Activated naive CD4-positive, alpha-beta T cell treated with anti-CD3 and anti-CD28 coated beads, Interleukin-2, amount 10 ng/mL, durations not matched to agents 7 days and 5 days (primary cell): ENCODE measurements at places on chromosomes 1 and 21.

GRCh38 chr1:7931446-7931812 lies 9.2 kb downstream of the TNFRSF9 start:
- no peak for DNase-seq

DNA sequence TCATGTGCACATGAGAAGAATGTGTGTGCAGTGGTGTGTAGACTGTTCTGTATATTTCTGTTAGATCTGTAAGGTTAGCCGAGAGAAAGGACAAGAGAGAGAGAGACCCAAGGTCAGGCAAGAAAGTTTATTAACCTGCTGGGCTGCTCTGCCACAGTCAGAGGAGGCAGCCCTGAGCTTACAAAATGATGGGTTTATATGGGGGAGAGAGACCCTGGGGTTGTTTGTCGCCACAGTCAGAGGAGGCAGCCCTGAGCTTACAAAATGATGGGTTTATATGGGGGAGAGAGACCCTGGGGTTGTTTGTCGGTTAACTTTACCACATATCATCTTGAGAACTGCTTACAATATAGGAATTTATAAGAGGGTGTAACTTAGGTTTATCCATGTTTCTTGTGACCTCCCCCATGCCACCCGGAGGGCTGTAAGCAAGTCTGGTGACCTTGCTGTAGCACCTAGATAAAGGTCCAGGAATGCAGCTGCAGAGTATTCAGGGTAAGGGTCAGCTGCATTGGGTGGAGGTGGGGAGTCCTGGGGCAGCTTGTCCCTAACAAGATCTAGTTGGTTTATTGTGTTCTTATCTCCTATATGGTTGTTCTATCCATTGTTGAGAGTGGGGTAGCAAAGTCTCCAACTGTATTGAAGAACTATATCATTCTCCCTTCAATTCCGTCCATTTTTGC lies 9.3 kb upstream of the ZBTB40 start:
- no peak for DNase-seq

GRCh38 chr1:176885751-176886150 lies 278.8 kb downstream of the ASTN1 start:
- DNase-seq = no peak

DNA sequence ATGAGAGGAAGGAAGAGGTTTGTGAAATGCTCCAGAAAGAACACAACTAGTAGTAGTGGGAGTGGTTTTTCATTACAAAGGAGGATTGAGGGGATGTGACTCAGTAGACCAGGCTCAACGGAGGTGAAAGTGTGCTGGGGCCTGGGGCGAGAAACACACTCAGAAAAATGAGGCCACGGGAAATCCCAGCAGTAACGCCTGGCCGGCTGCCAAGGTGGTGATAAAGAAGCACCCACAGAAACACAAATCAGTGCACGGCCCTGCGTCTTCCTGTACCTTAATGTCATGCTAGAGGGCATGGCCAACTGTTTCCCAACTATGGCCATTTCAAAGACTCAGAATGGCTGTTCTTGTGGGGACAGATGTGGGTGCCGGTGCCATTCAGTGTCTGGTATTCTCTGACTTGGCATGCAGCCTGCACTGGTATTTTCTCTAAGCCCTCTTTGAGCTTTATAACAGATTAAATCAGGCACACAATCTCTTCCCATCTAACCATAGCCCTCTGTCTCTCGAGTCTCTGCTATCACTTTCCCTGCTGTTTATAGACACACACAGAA lies 38.2 kb downstream of the URB2 start:
- peak; percentile 56 for DNase-seq

GRCh38 chr1:207321790-207322645 lies 540 bp downstream of the CD55 start:
- DNase-seq = no peak

- no peak for DNase-seq
Measured at GRCh38 chr21:19256934-19257660, 853.5 kb upstream of the TMPRSS15 start.

DNA sequence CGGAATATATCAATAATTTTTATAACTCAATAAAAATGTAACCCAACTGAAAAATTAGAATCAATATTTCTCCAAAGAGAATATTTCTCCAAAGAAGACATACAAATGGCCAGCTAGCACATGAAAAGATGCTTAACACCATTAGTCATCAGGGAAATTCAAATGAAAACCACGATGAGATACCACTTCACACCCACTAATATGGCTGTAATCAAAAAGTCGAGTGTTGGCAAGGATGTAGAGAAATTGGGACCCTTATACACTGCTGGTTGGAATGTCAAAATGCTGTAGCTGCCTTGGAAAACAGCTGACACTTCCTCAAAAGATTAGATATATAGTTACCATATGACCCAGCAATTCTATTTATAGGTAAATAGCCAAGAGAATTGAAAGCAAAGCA lies 133.0 kb downstream of the GPR52 start:
- DNase-seq = no peak

- peak; percentile 41 for DNase-seq
Measured at GRCh38 chr1:3069491-3070308, 697 bp downstream of the PRDM16 start.

DNA sequence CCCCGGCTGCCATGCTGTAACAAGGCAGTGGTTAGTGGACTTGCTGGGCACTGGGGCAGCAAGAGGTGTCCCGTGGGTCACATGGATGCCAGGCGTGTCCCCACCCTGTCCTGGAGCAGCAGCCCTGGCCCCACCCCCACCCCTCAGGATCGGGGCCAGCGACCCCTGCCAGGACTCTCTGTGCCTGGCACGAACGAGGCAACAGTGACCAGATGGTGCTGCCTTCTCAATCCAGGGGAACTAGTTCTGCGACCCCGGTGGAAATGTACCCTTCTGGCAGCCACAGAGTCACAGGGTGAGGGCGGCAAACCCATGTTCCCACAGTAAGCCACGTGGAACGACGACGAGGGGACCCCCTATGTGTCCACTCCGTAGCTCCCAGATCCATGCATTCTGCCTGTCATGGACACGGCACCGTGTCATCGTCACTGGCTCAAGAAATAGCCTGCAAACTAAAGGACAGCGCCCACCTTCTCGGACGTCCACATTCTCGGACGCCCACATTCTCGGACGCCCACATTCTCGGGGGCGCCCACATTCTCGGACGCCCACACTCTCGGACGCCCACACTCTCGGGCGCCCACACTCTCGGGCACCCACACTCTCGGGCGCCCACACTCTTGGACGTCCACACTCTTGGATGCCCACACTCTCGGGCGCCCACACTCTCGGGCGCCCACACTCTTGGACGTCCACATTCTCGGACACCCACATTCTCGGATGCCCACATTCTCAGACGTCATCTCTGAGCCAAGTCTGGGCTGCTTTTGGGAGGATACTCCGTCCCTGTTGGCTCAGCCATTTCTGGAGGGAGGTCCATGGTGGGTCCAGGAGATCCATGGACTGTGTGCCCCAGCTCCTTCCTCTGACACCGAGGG lies 19.6 kb upstream of the ACTRT2 start:
- DNase-seq = peak; percentile 14

DNA sequence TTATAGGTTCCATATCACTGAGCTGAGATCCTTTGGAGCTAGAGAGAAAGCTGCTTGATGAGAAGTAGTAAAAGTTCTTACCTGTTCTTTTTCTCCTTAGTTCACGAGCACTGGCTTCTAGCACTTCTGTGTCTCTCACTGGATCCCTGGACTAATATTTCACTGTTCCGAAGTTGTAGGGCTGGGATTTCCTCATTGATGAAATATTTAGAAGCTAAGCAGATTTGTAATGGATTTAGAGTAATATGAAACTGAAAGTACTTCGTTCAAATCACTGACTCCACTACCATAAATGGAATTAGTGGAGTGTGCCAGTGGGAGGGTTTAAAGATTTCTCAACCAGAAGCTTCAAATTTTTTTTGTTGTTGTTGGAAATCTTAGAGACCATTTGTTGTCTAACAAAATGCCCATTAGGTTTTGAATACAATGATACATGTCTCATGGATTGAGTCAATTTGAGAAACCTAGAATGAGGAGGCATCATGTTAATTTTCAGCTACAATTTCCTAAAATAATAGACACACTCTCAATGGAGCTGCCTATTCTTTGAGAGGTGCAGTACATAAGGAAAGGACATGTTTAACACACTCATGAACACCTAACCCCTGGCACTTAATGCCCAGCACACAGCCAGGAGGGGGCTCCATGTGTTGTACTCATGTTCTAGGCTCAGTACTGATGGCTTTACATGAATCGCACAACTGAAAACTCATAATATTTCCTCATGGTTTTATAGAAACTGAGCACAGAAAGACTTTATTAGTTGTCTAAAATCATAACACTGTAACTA lies at the start of gene GBP1:
Gene GBP1, minus strand, starts transcription at position 130 of the 790 bp plus-strand sequence. CDS start 1,974 bp downstream, outside the sequence.
- no peak for DNase-seq

GRCh38 chr1:194071205-194071604 lies 884.8 kb upstream of the B3GALT2 start:
- no peak for DNase-seq

DNA sequence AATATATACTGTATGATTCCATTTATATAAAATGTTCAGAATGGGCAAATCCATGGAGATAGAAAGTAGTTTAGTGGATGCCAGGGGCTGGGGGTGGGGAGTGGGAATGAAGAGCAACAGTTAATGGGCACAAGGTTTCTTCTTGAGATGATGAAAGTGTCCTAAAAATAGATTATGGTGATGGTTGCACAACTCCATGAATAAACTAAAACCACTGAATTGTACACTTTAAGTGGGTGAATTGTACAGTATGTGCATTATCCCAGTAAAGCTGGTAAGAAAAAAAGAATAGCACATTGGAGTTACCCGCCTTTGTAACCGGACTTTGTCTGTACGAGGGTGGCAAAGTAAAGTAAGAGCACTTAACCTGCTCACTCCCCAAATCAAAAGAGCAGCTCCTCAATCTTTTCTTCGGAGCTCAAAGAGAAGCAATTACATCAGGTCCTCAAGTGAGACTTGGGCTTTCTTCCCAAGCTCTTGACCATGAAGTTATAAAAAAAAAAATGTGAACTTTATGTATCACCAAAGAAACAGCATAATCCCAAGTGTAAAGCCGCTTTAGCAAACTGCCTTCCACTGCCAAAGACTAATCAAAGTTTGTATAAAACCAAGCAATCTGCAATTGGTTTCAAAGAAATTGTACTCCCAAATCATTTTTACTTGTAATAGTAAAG lies 32.1 kb downstream of the ALDH9A1 start:
- no peak for DNase-seq

DNA sequence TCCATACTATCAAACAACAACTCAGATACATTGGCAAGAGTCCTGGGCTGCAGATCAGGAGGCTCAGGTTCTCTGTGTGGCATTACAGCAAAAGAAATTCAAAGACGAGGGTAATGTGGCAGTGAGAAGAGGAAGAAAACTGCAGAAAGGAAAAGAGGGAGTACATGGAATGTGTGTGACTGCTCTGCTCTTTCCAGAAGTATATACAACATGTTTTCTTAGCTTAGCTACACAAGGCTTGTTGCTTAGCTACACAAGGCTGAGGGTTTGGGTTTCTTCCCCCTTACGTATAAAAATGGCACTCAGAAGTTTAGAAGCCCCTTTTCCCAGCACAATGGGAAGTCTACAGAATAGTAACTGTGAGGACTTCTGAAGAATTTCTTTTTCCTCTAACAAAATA lies 86.0 kb downstream of the PRRX1 start:
- no peak for DNase-seq

GRCh38 chr21:39087238-39088030 lies 95.8 kb downstream of the PSMG1 start:
- no peak for DNase-seq

DNA sequence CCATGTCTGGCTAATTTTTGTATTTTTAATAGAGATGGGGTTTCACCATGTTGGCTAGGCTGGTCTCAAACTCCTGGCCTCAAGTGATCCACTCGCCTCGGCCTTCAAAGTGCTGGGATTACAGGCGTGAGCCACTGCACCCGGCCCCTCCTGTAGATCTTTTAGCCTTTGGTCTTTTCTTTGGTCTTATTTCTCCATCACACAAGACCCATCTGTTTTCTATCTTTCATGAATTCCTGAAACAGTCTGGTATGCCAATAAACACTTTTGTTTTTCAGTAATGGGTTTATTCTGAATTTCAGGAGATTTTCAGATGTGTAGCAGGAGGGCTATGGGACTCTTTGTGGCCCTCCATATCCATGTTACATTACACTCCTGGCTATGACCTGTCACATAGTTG lies 23.2 kb downstream of the ERRFI1 start:
- DNase-seq = no peak

- no peak for DNase-seq
Measured at GRCh38 chr1:18041685-18042355, 65.8 kb upstream of the IGSF21 start.
